Activated CD8-positive, alpha-beta memory T cell treated with anti-CD3 and anti-CD28 coated beads, Interleukin-2, amount 50 U/mL, for 48 hours (primary cell): ENCODE measurements at places on chromosomes 4 and X.

DNA sequence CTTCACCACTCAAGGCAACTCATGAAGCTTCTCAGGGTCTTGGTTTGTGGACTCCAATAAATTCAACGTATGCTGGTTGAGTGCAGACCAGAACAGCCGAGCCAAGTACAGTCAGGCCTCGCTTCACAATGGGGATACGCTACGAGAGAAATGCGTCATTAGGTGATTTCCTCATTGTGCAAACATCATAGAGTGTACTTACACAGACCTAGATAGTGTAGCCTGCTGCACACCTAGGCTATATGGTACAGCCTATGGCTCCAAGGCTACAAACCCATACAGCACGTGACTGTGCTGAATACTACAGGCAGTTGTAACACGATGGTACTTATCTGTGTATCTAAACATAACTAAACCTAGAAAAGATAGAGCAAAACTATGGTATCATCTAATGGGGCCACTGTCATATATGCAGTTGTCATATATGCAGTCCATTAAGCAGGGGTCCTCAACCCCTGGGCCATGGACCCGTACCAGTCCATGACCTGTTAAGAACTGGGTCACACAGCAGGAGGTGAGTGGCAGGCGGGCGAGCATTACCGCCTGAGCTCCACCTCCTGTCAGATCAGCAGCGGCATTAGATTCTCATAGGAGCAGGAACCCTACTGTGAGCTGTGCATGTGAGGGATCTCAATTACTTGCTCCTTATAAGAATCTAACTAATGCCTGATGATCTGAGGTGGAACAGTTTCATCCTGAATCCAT lies 31.5 kb downstream of the RTL5 start:
- DNase-seq: no peak

- no peak for DNase-seq
Observed at GRCh38 chr4:156578713-156579112, 392.9 kb downstream of the PDGFC start.

- no peak for DNase-seq
Observed at GRCh38 chrX:47497271-47497888, 14.4 kb upstream of the ZNF41 start.

DNA sequence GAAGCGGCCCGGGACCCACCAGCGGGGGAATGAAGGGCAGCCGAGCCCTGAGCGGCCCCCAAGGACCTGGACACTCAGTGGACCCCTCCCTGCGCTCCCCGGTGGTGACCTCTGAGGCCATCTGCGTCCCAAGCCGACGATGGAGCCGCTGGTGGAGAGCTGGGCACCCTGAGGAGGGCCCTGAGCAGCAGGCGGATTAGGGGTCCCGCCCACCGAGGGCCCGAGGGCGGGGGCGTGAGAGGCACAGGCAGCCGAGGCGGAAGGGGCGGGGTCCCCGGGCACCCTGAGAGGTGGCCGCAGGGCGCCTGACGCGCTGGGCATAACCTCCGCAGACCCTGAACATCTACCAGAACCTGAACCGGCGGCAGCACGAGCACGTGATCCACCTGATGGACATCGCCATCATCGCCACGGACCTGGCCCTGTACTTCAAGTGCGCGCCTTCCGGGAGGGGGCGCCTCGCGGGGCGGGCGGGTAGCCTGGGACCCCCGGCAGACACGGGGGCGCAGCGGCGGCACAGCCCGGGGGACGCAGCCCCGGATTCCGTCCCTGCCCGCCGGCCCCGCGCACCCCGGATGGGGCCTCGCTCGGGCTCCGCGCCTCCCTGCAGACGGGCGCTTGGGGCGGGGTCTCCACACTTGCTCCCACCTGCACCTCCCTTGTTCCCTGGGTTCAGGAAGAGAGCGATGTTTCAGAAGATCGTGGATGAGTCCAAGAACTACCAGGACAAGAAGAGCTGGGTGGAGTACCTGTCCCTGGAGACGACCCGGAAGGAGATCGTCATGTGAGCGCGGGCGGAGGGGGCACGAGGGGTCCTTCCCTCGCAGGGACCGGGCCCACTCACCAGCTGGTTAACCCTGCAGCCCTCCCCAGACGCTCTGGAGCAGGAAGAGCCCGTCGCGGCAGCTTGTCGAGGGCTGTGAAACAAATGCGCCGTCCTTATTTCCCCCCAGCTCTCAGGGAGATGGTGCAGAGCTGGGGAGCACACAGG lies 10.3 kb downstream of the ATP5ME start:
- DNase-seq: peak; percentile 87

DNA sequence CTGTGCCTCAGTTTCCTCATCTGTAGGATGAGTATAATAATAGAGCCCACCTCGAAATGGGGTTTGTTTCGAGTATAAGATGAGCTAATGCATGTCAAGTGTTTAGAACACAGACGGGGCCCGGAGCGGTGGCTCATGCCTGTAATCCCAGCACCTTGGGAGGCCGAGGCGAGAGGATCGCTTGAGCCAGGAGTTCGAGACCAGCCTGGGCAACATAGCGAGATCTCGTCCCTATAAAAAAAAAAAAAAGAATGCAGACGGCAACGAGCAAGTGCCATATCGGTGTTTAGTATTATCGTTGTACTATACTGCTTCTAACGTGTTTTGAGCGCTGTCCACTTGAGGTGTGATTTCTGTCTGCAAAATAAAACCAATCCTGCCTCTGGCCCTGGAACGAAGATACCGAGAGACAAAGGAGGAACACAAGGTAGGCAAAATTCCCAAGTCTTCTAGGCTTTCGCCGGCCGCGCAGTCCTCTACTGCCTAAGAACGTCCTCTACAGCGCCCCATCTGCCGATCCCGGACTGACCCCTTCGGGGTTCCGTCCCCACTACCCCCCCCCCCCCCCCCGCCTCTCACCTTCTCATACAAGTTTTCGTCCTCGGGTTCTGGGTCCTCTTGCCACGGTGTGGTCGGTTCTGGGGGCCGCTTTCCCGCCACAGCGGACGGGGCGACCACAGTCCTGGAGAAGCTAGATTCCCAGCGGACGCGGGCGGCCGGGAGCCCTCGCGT lies 442 bp downstream of the NDUFB11 start:
- no peak for DNase-seq

GRCh38 chrX:17860811-17861488 lies at the start of gene RAI2:
Gene RAI2, minus strand, starts transcription at chrX:17861298. Its CDS starts 59,288 bp downstream, at chrX:17802010.
- DNase-seq: peak; percentile 51

DNA sequence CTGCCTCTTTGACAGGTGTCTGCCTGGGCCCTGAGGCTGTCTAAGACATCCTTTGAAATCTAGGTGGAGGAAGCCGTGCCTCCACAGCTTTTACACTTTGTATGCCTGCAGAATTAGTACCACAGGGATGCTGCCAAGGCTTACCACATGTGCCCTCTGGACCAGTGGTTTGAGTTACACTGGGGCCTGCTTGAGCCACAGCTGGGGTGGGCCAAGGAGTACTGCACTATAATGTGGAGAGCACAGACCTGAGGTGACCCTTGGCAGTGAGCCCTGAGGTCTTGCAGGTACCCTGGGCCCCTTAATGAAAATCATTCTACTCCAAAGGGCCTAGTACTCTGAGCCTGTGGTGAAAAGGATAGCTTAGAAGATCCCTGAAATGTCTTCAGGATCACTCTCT lies 27.2 kb upstream of the IRS4 start:
- DNase-seq: no peak

- no peak for DNase-seq
Observed at GRCh38 chrX:57977992-57978391, 67.7 kb upstream of the ZXDA start.

DNA sequence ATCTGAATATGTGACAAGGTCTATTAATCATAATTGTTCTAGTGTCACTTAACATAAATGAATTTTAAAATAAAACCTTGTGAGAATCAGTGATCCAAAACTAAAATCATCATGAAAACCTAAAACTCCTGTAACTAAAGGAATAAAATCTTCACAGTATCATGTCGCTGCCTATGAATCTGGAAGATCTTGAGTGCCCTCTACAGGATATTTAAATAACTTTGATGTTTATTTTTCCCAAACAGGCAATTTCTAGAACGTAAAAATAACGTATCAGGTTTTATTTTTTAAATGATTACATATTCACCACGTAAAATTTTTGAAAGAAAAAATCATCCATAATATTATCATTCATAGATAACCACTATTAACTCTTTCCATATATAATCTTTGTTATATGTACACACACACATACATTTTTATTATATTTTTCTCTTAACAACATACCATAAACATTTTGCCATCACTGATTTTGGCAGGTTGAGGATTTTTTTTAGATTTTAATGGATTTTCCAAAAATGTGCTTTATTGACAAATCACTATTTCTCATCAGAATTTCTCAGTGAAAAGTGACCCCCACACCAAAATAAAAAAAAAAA lies 79.6 kb downstream of the COMMD8 start:
- no peak for DNase-seq

DNA sequence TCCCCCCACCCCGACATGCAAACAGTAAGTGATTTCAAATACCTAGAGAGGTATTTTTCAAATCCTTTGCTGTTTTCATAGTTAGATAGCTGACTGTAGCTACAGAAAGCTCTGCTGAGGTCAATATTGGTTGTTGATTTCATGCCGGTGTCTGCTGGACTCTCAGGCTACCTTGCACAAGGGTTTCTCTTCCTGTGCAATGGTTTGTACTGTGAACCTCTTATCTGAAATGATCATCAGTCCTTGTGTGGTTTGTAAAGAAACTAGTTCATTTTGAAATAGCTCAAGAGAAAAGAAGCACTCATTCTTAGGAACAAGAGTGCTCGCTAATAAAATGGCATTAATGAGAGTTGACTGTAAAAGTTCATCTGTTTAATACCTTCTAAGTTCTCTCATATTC lies 2.1 kb downstream of the MTM1 start:
- DNase-seq: no peak

DNA sequence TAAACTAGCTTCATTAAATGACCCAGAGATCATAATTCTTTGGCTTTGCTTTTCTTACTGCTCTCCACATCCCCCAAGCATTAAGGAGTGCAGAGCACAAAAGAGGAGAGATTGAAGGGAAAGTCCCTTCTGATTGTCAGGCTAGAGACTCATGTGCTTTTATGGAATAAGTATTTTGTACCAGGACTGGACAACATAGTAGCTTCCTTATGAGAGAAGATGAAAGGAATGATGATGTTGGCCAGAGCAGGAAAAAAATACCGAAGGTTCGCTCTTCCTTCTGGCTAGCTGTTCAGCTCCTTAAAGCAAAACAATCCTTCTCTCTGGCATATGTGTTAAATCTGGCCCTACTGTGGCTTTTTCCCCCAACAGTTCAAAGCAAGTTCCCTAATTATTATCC lies 53.1 kb downstream of the HOPX start:
- DNase-seq: no peak
